ENCODE measurements at places on chromosomes 1 and 21. TPM values are rescaled to one million over a fixed set of nuclear protein-coding genes. Genes with fewer than 3 reads are reported as not detected.

LCE1E gene
- not detected for total RNA-seq

S100A14 gene
- total RNA-seq = 624 TPM

LRRN2 gene
- total RNA-seq = not detected

MFAP2 gene
- 20.5 TPM for total RNA-seq

GREM2 gene
- total RNA-seq = 0.51 TPM

LAX1 gene
- not detected for total RNA-seq

MEX3A gene
- 8.9 TPM for total RNA-seq
